ENCODE measurements at places on chromosomes 16 and 17.

DNA sequence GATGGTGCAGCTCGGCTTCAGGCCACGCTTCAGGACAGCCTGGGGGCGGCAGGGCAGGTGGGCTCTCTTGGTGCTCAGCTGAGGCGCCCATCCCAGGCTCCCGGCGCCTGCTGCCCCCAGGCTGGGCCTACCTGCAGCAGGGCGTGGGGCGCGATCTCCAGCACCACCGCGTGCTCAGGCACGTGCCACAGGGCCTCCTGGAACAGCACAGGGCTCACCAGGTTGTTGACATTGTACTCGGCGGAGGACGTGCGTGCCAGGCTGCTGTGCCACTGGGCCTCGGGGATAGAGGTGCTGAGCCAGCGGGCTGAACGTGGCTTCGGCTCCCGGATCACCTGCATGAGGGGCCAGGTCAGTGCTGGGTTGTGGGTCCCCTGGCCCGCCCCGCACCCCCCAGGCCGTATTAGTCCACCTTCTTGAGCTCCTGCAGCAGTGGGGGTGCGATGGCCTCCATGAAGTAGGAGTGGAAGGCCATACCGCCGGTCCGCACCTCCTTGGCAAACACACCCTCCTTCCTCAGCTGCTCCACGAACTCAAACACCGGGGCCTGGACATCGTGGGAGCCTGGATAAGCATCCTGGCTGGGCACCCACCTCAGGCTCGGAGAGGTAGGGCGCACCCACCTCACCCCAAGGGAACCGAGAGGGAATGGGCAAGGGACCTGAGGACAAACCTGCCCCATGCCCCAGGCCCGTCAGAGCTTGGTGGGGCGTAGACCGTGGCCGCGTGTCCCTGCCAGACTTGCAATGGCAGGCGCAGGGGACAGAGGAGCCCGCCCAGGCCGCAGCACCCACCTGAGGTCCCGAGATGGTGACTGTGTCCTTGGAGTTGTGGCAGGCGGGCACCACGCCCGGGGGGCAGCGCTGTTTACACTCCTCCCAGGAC lies 9.0 kb downstream of the FASN start:
- DNase-seq, result no peak

DNA sequence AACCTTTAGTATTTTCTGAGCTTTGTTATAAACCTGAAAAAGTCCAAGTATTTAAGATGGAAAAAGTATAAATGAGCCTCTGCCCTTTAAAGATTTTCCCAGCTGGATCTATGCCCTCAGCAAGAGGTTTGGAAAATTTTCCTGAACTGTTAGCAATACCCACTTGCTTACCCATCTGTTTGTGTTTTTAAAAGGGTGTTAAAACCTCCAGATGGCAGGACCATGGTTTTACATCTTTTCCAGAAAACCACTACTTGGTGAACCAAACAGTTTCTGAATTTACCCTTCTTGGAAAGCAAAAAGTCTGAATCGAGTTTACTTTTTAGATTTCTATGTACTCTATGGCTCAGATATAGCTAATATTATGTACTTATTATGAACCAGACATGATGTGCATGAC lies 719 bp downstream of the PMFBP1 start:
- no peak for DNase-seq

DNA sequence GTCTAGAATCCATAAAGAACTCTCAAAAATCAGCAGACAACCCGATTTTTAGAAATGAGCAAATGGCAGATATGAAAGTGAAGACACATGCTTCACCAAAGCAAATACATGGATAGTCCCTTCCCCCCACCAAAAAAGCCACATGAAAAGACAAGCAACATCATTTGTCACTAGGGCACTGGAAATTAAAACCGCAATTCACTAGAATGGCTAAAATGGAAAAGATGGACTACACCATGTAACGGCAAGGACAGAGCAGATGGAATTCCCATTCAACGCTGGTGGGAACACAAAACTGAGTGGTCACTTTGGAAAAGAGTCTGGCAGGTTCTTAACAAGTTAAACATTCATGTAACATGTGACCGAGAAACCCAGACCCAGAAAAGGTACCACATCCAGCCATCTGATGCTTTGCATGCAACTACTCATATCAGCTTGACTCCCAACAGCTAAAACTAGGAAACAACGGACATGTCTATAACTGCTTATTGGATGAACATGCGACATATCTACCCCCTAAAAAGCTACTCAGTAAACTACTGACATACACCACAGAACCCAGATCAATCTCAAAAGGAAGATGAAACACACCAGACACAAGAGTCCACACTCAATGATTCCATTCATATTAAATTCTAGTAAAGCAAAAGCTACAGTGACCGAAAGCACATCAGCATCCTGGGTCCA lies 132.6 kb downstream of the ZNF778 start:
- no peak for DNase-seq

- no peak for DNase-seq
Observed at GRCh38 chr17:20141198-20141972, 132.2 kb downstream of the SPECC1 start.

- no peak for DNase-seq
Observed at GRCh38 chr16:47132308-47132707, 11.4 kb downstream of the NETO2 start.

GRCh38 chr16:81700071-81700779 lies 78.9 kb upstream of the PLCG2 start:
- DNase-seq, result no peak

DNA sequence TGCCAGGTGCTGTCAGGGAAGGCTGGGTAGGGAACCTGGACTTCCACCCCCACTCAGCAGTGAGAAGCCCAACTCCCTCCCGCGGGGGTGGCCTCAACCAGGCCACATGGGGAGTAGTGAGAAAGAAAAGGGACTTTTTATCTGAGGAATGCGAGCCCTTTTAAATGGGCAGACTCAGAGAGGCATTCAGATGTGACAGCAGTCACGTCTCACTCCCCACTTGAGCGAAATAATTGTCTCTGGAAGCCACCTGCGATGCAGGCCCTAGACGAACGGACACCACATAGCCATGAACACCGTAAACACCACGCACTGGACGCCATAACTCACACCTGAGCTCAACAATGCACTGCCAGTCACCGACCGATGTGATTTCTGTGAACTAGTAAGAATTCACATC lies 11.9 kb upstream of the CD300E start:
- DNase-seq, result peak; percentile 26

DNA sequence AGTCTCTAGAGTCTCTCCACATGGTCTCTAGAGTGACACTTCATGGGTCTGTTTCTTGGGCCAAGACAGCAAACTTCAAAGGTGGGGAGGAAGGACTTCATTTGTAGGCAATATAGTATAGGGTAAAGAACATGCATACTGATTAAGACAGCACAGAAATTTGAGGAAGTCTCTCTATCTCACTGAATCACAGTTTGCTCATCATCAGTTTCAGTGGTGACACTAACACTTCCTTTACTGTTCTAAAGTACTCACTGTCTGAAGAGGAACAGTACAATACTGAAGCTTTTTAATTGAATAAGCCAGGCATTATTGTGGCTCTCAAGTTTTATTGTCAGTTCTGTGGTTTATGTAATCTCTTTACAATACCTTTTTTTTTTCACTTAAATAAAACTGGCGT lies 656.4 kb upstream of the CDH8 start:
- no peak for DNase-seq

DNA sequence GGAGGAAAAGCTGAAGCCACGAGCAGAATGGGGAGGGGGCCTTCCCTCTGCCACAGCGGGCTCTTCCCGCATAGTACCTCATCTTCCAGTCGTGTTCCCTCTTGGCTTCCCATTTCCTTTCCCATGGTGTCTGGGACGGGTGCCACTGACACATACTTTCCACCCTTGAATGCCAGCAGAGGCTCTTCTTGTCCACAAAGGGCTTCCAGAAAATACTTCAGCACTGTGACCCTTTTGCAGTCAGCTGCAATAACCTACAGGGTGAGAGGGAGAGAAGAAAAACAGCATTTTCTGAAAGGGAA lies 30.7 kb downstream of the HIC1 start:
- no peak for DNase-seq

- DNase-seq, result no peak
Observed at GRCh38 chr17:1705004-1705403, 5.2 kb downstream of the TLCD2 start.

GRCh38 chr17:57459286-57459915 lies 203.1 kb downstream of the MSI2 start:
- no peak for DNase-seq

DNA sequence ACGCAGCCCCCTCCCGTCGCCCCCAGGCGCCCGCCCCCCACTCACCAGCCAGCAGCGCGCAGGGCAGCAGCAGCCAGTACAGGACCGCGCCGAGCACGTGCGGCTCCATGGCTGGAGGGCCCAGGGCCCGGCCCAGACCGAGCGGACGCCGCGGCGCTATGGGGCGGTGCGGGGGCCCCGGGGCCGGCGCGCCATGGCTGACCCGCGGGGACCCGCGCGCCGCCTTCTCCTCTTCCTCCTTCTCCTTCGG lies 239 bp downstream of the PIEZO1 start:
- DNase-seq, result no peak

DNA sequence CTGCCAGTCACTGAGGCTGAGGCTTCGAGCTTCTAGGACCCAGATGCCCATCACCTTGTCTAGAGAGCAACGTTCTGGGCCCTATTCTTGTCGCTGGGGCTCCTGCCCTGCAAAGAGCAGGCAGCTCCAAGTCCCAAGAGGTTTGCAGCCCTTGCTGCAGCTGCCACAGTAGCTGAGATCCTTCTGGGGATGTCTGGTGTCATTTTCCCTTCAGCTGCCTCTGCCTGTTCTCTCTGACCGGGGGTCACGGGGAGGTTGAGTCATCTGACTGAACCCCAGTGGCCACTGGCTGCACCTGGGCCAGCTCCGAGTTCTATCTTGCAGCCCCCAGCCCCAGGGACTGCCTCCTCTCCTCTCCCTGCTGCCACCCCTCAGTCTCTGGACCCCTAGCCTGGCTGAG lies 4.9 kb downstream of the WSCD1 start:
- no peak for DNase-seq

DNA sequence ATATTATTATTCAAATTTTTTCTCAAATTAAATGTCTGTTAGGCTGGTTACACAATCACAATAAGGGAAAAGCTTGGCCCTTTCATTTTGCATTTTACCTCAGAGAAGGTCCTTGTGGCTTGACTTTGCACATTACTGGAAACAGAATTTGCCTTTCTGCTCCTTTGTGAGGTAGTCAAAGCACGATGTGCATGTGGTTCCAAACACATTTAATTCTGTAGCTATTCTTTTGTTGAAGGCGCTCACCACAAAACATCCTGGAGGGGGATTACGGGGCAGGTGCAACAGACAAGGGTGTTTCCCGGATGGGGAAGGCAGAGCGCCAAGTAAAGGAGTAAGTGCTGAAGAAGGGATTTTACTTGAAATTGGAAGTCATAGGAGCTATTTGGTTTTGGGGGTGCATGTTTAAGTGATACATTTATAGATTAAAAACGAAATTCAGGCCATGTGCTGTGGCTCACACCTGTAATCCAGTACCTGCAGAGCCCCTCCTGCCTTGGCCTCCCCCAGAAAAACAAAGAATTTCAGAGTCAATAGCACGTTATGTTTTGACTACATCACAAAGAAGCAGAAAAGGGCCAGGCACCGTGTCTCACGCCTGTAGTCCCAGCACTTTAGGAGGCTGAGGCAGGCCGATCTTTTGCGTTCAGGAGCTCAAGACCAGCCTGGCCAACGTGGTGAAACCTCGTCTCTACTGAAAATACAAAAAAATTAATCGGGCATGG lies 31.2 kb upstream of the TENT4B start:
- DNase-seq, result no peak

DNA sequence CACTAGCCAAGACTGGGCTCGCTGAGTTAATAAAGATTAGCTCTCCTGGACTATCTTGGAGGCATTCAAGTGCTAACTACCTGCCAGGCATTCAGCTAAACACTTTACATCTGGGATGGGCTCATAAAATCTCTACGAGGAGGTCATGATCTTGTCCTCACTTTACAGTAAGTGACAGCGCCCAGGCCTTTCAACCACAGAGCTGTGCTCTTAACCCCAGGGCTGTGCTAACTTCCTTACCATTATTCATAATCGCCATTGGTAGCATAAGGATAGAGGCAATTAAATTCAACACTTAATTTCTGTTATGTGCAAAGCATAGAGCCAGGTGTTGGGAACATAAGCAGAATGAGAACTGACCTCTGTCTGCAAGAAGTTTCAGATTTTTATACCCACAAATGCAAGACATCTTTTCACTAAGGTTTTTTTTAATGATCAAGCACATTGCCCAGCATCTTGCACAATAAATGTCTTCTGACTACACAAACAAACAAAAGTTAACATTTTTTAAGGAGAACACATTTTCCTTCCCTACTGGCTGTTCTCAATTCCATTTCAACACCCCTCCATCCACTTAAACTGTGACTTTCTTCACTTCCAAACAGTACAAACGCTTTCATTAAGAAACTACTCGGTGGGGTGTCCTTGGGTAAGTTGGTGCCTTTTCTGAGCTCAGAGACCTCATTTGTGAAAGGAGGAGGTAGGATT lies 172.3 kb downstream of the C16orf78 start:
- DNase-seq, result no peak

Data from neuronal stem cell (in vitro differentiated cells).